ENCODE measurements at places on chromosomes 7 and 10.

GRCh38 chr7:151735851-151736402, 141.0 kb downstream of the PRKAG2 start:
- no peak for DNase-seq

GRCh38 chr7:110856704-110857103, 234.2 kb upstream of the LRRN3 start:
- no peak for DNase-seq

- no peak for DNase-seq
Observed at GRCh38 chr7:120961638-120962173, 11.1 kb downstream of the ING3 start.

GRCh38 chr7:51785876-51786275, 469.3 kb upstream of the COBL start:
- no peak for DNase-seq

- peak; percentile 68 for DNase-seq
Observed at GRCh38 chr10:32207544-32207943, 139.4 kb downstream of the EPC1 start.

DNA sequence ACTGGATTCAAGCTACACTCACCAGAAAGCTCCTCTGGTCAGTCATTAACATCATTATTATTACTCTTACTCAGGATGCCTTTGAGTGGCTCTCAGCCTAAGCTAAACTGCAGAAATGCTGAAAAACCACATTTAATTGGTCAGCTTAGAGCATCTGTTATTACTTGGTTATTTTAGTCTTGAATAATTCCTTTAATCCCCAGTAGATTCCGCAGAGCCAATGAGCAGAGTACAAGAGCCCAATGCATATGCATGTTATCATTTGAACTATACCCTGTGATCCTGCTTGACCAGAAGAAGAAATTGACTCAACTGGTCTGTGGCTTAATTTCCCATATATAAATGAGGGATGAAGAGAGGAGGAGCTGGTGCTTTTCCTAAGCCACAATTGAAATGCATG, 417.6 kb upstream of the C7orf33 start:
- DNase-seq = no peak

GRCh38 chr10:48249763-48250351, 24.6 kb downstream of the FRMPD2 start:
- DNase-seq = no peak

DNA sequence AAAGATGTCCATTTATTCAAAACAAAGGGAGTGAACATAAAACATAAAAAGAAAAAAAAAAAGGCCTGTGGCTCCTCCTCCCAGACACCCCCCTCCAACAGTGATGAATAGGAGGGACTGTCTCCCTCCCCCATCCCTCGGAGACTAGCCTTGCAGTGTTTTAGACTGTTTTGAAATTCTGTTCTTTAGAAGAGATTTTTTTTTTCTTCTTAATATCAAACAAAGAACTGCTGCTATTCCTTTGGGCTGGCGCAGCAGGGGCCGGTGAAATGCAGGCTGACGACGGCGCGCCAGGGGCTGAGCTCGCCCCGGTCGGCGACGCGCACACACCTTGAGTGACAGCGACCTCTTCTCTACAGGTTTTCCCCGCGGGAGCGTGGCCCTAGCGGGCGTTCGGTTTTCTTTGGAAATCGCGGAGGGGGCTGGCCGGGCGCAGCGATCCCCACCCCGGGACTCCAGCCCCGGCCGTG, at the start of gene LANCL2:
LANCL2 (plus strand) TSS at position 133 of the 470 bp plus-strand sequence. CDS start 689 bp downstream, outside the sequence.
- peak; percentile 75 for DNase-seq

GRCh38 chr7:128954150-128954549, 16.4 kb downstream of the IRF5 start:
- DNase-seq = no peak

DNA sequence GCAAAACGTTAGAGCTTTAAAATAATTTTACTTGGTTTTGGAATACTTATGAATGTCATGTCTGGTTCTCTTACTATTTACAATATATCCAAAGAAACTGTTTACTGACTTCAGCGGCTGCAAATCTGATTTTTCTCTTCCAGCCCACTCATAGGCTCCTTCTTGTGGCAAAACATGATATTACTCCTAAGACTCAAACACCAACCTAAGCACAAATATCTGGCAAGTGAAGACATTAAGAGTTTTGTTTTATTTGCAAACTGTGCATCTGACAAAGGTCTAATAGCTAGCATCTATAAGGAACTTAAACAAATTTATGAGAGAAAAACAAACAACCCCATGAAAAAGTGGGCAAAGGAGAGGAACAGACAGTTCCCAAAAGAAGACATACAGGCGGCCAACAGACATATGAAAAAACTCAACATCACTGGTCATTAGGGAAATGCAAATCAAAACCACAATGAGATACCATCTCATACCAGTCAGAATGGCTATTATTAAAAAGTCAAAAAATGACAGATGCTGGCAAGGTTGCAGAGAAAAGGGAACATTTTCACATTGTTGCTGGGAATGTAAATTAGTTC, 20.3 kb upstream of the GJC3 start:
- peak; percentile 46 for DNase-seq

- DNase-seq = no peak
Observed at GRCh38 chr7:159083698-159084068, 61.0 kb downstream of the VIPR2 start.

- DNase-seq = no peak
Observed at GRCh38 chr7:44395067-44395466, 69.7 kb upstream of the CAMK2B start.

- no peak for DNase-seq
Observed at GRCh38 chr10:91104193-91105041, 116.0 kb upstream of the PCGF5 start.

GRCh38 chr10:104680467-104681401, 39.6 kb downstream of the SORCS3 start:
- no peak for DNase-seq

- no peak for DNase-seq
Observed at GRCh38 chr7:94571816-94572215, 62.2 kb downstream of the CASD1 start.

GRCh38 chr7:157785486-157786186, 448.8 kb downstream of the DNAJB6 start:
- DNase-seq = no peak

- DNase-seq = no peak
Observed at GRCh38 chr7:36884910-36885309, 160.6 kb upstream of the AOAH start.

- DNase-seq = no peak
Observed at GRCh38 chr7:140153666-140154161, 23.1 kb downstream of the KDM7A start.

DNA sequence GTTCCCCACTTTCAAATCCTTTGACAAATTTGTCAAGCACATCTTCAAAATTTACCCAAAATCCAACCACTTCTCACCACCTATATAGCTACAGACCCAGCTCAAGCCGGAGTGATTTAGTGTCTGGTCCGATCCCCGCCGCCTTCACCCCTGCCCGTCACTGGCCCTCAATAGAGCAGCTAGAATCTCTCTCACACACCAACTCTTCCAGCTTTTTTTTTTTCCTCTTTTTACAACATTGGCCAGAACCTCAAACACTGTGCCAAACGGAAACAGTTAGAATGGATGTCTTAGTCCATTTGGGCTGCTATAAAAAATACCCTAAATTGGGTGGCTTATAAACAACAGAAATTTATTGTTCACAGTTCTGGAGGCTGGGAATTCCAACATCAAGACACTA, 41.1 kb upstream of the TMEM72 start:
- DNase-seq = no peak

GRCh38 chr10:100978121-100978900, 9.0 kb downstream of the MRPL43 start:
- DNase-seq = no peak

DNA sequence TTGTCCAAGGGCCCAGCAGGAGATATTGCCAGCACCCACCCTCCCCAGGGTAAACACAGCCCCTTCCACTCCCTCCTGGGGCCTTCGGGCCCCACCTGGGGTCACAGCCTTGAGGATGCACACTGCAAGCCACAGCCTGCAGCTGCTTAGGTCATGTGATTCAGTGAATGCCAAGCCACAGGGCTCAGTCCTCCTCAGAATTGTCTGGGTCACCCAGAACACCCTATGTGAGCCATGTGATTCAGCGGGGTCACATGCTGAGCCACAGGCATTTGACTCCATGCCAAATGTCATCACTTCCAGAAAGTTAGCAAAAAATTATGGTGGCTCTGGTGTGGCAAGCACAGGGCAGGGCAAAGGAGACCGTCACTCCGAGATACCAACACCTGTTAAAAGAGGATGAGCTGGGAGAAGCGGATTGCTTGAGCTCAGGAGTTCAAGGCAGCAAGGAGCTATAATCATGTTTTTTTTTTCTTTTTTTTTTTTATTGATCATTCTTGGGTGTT, 17.2 kb upstream of the PSAP start:
- DNase-seq = peak; percentile 90

GRCh38 chr10:124590216-124591122, 128.8 kb downstream of the LHPP start:
- no peak for DNase-seq

- DNase-seq = peak; percentile 99
Observed at GRCh38 chr10:72331575-72332422, 22.9 kb downstream of the DNAJB12 start.

- no peak for DNase-seq
Observed at GRCh38 chr7:81533426-81533825, 236.4 kb downstream of the HGF start.
